Activated CD8-positive, alpha-beta memory T cell treated with anti-CD3 and anti-CD28 coated beads, Interleukin-2, amount 10 ng/mL, durations not matched to agents 7 days and 5 days (primary cell): ENCODE measurements at places on chromosomes 5 and 9. TPM values are rescaled to one million over a fixed set of nuclear protein-coding genes. Genes with fewer than 3 reads are reported as not detected.

DNA sequence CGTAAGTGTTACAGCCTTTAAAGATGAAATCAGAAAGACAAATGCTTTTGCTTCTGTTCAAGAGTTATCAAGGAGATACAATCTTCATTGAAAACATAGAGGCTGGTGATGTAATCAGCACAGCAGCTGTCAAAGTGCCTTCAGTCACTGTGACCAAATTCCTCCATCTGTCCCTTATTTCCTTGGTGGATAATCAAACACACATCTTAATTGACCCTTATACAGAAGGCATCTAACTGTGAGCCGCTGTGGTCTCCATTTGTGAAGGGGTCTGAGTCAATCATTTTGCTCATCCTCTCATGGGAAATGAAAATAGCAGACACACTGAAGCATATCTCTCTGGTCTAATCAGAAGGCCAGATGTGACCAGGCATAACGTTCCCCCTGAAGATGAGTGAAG, 130.1 kb upstream of the TLR4 start:
- no peak for DNase-seq

DNA sequence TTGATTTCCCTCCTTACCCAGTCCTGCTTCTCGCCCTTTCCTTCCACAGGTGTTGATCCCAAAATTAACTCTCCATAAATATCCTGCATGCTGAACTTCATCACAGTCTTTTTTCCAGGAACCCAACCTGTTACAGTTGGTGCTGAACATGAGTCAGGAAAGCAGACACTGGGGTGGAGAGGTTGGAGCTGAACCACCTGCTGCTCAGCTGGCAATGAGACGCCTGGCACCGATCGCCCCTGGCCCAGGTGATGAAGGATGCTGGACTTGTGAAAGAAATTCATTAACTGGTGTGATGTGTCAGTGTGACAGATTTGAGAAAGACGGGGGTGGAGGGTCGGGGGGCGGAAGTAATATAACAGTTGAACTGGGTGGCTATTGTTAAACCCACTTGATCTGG, 30.6 kb downstream of the CPLX2 start:
- DNase-seq = no peak

GRCh38 chr5:151413800-151414199, 33.6 kb upstream of the SLC36A1 start:
- DNase-seq = no peak

DNA sequence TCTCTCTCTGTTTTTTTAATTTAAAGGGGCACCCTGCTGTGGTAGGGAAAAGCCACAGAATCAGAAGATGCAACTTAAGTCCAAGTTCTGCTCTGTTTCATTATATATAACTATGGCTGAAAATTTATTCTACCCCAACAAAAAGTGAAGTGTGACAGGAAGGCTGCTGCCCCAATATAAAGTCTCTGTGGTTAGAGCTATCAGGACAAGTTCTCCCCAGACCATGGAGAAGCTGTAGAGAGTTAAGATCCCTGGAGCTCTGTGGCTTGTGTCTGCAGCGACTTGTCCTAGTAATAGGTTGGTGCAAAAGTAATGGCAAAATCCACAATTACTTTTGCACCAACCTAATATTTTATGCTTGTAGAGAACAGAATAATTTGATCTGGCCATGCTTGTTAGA, 250.9 kb downstream of the PSAT1 start:
- no peak for DNase-seq

- no peak for DNase-seq
Measured at GRCh38 chr5:84715091-84715490, 330.4 kb upstream of the EDIL3 start.

DNA sequence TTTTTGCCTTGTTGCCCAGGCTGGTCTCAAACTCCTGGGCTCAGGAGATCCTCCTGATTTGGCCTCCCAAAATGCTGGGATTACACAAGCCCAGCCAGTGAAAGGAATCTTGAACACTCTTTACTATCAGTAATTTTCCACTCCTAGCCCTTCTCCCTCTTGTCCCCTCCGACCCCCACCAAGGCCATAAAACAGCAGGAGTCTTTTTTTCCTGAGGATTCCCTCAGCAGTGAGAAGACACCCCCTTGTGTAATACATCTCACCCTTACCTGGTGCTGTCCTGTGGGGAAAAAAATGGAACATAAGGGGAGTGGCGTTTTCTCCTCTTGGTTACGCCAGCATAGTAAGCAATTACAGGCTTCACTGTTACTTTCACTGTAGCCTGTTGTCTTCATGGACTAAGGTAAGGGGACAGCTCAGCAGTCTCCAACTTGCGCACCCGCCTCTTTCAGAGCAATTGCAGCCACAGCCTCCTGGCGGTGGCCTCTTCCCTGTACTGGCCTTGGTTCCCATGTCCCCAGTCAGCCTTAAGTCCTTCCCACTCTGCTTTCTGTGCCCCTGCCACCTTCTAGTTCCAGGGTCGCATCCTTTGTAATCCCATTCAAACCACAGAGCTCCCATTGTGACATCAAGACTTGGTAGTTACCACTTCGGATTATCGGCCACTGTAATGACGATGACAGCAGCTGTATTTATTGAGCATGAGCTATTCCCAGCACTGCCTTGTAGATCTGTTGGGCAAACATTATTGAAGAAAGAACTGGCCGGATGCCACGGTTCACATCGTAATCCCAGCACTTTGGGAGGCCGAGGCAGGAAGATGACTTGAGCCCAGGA, 10.0 kb downstream of the NAIF1 start:
- no peak for DNase-seq

DNA sequence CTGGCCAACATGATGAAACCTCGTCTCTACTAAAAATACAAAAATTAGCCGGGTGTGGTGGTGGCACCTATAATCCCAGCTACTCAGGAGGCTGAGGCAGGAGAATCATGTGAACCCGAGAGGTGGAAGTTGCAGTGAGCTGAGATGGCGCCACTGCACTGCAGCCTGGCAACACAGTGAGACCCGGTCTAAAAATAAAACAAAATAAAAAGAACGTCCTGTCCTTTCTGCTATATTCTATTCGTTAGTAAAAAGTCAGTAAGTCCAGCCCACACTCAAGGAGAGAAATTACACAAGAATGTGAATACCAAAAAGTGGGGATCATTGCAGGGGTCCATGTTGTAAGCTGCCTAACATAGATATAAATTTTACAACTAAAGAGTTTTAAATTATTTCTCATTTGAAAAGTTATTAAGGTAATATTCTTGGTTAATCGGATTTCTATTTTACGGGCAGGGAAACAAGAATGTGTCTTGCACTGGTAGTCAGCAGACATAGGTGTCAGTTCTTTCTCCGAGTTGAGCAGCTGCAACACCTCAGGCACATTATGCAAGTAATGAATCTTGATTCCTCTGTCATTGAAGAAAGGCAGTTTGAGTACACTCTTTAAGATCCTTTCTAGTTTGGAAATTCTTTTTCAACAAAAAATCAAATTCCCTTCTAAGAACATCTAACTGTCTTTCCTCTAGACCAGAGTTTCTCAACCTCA, 24.5 kb downstream of the NMUR2 start:
- no peak for DNase-seq

GRCh38 chr5:116652196-116652729, 77.6 kb upstream of the SEMA6A start:
- no peak for DNase-seq

Gene FGF18
- total RNA-seq = not detected

Gene SLC34A1
- 0.19 TPM for total RNA-seq
